Left ventricle myocardium superior (tissue), 1 donor: ENCODE measurements at places on chromosomes 13 and 19.

- peak; percentile 69 for DNase-seq
Observed at GRCh38 chr13:99386911-99387788, 80.0 kb upstream of the GPR183 start.

GRCh38 chr19:7515645-7516151 is at the start of gene ZNF358:
ZNF358 (plus strand) TSS chr19:7516103; CDS start chr19:7519243, 3,140 bp downstream.
- peak; percentile 91 for DNase-seq

DNA sequence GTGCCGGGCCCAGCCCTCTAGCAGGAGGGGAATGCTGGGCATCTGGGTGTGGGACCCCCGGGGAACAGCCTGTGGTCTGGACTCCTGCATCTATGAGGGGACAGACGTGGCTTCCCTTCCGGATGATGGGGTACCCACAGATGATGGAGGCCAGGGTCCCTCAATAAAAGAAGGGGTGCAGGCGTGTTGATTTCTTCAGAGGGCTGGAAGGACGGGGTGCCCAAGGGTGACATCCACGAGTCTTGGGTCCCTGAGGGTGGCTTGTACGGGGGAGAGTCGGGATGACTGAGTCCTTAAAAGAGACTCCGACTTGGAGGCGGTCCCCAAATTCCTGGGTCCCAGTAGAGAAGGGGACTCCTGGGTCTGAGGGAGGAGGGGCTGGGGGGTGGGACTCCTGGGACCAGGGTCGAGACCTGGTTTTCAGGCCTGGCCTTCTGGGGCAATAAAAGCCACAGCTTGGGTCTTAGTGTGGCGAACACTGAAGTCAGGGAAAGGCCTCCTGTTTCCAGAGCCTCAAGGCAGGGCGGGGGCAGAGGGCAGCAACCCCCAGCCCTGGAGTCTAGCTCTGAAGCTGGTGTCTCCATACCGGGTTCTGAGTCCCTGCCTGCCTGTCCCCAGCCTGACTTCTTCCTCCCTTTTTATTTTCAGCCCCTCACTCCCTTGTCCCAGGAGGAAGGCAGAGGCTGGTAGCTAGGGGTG is 459 bp upstream of the GRIN2D start:
- DNase-seq, result no peak

DNA sequence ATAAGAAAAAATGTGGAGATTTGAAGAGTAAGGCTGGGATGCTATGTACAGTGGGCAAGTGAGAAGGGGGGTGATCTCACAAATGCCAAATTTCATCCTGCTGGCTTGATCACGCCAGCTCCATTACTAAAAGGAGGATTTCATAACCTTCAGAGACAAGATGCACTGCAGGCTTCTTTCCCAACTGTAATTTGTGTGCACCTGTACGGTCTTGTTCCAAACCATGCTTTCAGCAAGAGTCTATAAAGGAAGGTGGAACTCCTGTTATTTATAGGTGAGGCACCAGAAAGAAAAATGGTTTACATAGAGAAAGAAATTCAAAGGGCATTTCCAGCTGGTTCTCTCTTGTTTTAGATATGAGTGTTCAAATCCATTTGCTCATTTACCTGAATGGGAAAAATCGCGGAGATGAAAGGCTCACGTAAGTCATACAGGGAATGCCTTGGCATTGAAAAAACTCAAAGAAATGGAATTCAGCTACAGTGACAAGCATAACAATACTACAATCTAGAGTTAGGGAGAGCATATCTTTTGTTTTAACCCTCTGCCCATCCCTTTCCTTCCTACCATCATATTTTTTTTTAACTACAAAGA is 13.3 kb downstream of the EFNB2 start:
- DNase-seq, result no peak

DNA sequence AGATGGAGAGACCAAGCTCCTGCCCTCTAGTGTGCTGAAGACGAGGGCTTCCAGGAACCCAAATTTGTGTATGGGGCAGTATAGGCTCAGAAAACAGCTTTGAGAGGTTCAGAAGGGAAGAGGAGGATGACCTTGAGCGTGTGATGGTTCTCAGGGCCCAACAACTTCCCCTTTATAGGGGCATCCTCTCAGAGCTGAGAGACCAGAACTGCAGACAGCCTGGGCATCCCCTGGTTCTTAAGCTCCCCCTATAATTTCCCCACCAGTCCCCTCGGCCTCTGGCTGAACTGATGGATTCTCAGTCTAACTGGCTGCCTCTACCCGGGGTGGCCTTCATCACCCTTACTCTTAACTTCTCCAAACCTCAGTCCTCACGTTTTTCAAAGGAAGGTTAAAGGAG is 167.5 kb downstream of the URI1 start:
- DNase-seq, result no peak

GRCh38 chr13:60370343-60370742 is 26.7 kb upstream of the TDRD3 start:
- no peak for DNase-seq

- no peak for DNase-seq
Observed at GRCh38 chr13:83955011-83955410, 72.7 kb upstream of the SLITRK1 start.

- DNase-seq, result no peak
Observed at GRCh38 chr19:19403373-19403901, 2.0 kb upstream of the GATAD2A start.

GRCh38 chr13:113086991-113087922 is 18.3 kb upstream of the F7 start:
- peak; percentile 20 for DNase-seq

DNA sequence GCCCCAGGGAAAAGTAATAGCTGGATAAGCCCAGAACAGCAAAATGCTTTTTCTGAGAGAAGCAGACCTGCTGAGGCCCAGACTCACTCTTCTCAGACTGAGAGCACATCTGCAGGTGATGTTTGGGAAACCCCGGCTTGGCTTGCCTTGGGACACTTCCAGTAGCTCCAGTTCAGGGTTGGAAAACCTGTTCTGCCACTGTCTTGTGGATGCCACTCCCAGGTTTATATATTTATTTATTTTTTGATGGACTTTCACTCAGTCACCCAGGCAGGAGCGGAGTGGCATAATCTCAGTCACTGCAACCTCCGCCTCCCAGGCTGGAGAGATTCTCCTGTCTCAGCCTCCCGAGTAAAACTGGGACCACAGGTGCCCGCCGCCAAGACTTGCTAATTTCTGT is 8.0 kb upstream of the SMARCA4 start:
- DNase-seq, result no peak

DNA sequence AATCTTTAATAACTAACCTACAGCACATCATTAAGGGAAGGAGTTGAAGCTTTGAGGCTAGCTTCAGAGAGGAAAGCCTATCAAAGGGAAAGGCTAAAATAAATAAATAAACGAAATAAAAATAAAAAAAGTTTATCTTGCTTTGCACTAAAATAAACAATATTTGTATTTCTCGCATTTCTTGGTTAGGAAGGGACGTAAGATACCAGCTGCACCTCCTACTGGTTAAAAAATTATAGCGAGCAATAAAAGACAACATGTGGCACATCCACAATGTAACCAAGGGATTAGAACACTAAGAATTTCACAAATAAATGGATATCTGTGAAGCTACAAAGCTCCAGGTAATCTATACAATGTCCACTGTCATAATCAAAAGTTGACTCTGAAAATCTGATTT is 194.5 kb downstream of the DACH1 start:
- no peak for DNase-seq

DNA sequence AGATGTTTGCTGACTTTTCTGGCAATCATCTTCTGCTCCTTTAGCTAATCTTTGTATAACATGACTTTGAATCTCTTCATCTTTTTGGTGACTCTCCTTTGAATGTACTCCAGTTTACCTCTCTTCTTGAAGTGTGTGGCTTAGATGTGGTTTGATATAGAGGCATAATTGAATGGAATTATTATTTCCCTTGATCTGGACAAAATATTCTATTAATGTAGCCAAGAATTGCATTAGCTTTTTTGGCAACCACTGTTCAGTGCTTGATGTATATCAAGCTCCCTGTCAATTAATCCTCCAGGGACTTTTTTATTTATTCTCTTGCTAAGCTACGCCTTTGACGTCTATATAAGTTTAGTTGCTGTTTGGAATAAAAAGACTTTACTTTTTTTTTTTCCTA is 490.8 kb downstream of the PCDH20 start:
- DNase-seq, result no peak

GRCh38 chr13:27679396-27679795 is 57.7 kb downstream of the POLR1D start:
- no peak for DNase-seq

DNA sequence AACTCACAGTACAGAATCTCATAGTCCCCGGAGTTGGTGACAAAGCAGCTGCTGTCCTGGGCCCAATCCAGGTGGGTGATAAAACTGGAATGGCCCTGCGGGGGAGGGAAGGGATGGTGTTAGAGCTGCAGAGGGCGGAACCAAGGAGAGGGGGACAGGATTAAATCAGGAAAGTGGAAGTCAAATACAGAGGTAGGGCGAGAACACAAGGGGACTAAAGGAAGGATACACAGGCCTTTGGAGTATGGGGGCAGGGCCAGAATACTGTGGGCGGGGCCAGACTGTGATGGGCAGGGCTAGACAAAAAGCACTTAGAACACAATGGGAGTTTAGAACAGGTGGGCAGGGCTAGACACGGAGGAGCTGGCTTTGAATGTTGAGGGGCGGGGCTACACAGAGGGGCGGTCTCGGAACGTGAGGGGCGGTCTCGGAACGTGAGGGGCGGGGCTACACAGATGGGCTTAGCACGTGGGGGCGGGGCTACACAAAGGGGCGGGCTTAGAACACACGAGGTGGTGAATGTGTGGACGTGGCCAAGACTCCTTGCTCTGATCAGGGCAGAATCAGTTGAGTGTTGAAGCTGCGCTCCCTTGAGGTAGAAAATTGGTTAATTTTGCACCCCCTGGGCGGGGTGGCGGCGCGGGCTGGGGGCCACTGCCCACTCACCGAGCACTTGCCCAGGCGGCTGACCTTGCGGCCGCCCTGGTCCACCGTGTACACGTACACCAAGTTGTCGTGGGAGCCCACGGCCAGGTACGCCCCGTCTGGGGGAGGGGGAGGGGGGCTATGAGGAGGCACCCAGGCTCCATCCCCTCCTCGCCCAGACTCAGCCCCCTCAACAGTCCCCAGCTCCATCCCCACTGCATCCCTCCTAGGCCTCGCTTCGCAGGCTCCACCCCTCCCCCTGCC is 14.0 kb upstream of the GPR4 start:
- DNase-seq, result peak; percentile 80

GRCh38 chr19:50658441-50659317 is 9.4 kb downstream of the C19orf81 start:
- peak; percentile 68 for DNase-seq

DNA sequence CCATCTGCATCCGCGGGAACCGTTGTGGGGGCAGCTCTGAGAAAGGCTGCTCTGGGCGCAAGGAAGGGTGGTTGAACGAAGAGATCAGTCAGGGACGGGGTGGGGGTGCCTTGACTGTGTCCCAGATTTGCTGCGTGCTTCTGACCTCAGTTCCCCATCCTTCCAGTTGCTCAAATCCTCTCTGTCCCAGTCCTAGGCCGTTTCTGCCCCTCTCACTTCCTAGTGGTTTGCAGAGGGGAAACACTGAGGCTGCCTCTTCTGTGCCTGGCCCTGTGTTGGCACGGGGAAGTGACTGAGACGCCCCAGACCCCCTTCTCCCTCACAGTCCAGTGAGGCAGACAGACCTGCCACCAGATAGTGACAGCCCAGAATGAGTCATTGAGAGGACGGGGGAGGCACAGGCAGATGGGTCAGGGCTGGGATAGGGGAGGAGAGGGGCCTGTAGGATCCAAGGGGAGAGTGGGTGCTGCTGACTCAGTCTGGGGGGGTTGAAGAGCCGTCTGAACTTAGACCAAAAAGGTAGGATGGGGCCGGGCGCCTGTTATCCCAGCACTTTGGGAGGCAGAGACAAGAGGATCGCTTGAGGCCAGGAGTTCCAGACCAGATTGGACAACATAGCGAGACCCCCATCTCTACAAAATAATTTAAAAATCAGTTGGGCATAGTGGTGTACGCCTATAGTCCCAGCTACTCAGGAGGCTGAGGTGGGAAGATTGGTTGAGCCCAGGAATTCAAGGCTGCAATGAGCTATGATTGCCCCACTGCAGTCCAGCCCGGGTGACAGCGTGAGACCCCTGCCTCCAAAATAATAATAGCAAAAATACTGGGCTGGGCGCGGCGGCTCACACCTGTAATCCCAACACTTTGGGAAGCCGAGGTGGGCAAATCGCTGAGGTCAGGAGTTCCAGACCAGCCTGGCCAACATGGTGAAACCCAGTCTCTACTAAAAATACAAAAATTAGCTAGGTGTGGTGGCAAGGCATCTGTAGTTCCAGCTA is 26.5 kb downstream of the NUMBL start:
- no peak for DNase-seq

DNA sequence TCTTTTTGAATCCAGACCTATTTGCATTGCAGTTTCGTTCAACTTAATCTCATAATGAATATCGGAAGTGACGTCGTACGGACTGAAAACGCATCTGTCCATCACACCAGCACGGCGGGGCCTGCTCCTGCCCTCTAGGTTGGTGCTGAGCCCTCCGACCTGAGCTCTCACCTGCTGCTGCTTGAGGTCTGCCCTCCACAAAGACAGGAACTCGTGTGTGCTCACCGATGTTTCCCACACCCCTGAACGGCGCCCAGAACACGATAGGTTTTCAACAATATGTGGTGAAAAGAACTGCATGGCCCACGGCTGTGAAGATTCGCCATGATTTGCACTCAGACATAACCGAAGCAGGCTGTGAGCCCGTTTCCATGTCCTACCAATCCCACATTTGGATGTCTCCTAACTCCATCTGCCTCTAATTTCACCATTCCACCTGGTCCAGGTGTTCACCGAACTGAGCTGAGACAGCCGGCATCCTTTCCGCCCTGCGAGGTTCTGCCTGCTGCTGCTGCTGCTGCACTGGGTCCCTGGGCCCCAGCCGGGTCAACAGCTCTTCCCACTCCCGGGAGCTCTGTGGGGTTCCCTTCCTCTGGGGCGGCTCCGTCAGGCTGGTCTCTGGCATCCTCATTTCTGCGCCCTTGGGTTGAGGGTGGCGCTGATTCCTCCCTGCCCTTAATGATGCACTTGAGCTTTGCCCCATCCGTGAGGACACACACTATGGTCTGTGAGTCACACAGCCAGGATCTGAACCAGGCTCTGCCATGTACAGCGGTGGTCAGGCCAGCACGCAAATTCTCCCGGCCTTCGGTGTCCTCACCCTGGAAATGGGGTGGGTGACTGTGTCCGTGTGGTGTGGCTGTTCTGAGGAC is 20.9 kb downstream of the GRTP1 start:
- DNase-seq, result peak; percentile 9

DNA sequence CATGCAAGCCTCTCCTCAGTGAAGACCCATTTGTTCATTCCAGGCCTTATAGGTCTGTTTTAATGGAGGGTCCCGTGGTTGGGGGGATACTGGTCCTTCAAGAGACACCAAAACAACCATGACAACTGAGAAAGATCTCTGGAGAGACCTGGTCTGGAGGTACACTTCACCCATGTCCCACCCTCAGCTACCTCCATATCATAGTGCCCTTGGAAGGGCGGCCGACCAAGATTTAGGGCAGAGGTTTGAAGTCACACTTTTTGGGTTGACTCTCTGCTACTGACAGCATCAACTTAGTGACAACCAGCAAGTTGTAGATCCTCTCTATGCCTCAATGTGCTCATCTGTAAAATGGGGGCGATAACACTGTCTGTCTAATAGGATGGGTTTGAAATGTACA is 177.3 kb downstream of the TSHZ3 start:
- DNase-seq, result no peak

- no peak for DNase-seq
Observed at GRCh38 chr19:17944301-17944700, 11.5 kb downstream of the CCDC124 start.
